ENCODE measurements at places on chromosomes 7 and 10.

- DNase-seq = no peak
Measured at GRCh38 chr7:141386881-141387280, 164.3 kb upstream of the AGK start.

DNA sequence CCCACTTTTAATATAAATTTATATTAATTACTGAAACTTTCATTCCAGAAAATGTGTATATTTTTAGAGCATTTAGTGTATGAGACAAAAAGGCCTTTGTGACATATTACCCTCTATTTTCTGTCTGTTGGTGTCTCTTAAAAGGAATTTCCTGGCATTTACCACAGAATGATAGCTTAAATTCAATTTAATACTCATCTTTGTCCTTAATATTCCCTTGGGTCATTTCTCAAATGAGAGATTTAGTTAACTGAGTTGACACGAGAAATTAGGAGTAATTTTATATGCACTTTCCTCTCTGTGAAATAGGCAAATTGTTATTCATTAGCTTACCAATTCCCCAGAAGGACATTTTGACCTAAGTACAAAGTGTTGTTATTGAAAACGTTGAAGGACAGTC, 101.7 kb upstream of the CTTNBP2 start:
- DNase-seq = no peak

GRCh38 chr7:25885057-25885576, 266.9 kb upstream of the NFE2L3 start:
- no peak for DNase-seq

DNA sequence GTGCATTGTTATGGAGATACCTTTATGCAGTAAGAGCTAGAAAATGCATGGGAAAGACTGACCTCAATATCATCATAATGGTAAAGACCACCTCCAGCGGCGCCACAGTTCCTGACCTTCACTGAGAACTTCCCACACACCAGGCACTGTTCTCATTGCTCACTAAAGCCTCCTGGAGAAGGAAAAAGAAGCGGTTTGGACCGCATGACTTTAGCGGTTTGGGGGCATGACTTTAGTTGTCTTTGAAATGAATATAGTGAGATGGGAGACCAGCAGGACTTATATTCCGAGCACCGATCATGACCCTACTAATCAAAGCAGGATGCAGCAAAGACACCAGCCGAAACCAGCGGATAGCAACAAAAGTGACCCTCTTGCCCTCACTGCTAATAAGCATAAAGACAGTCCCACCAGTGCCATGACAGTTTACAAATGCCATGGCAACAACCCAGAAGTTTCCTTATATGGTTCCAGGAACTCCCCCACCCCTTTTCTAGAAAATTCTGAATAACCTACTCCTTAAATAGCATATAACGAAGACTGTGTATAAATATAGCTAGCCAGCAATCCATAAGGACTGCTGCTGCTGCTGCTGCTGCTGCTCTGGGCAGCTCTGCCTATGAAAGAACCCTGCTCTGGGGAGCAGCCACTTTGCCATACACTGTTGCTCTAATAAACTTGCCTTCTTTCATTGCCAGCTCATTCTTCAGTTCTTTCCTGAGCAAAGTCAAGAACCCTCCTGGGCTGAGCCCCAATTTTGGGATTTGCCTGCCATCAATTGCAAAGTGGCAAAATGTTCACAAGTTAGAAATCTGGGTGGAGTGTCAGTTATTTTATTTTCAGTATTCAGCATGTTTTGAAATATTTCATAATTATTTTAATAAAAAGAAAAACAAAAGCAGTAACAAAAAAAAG, 694.1 kb downstream of the SUGCT start:
- DNase-seq = no peak

- no peak for DNase-seq
Measured at GRCh38 chr10:60388116-60388625, 1.5 kb downstream of the ANK3 start.

GRCh38 chr7:131131746-131132431, 195.8 kb upstream of the MKLN1 start:
- no peak for DNase-seq

GRCh38 chr7:133207687-133208086, 45.2 kb upstream of the EXOC4 start:
- DNase-seq = peak; percentile 63

GRCh38 chr10:132407846-132408278, 10.9 kb downstream of the PWWP2B start:
- peak; percentile 28 for DNase-seq

All from NB4 (cell line).